ENCODE measurements at places on chromosomes 5 and 9.

GRCh38 chr9:126992427-126992826 is 77.8 kb downstream of the RALGPS1 start:
- DNase-seq = no peak

DNA sequence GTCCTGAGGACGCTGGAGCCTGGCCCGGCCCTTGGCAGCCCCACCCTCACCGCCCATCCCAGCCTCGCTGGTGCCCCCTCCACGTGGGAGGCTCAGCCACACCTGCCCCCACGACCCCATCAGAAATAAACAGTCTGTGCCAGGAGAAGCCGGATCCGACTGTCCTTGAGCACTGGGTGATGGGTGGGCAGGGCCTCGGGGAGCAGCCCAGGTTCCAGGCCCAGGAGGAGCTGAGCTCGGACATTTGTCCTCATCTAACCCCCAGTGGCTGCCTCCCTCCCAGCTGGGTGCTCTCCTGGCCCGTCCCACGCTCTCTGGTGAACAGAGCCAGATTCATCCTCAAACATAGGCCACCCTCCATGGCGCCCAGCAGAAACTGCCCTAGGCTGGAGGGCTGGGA is 4.6 kb upstream of the PTGDS start:
- DNase-seq = no peak

- no peak for DNase-seq
Measured at GRCh38 chr9:129319938-129320481, 141.9 kb upstream of the IER5L start.

GRCh38 chr5:136114414-136115125 is 18.1 kb upstream of the SMAD5 start:
- no peak for DNase-seq

- no peak for DNase-seq
Measured at GRCh38 chr5:78719504-78720219, 71.1 kb upstream of the LHFPL2 start.

GRCh38 chr9:132135456-132135855 is 26.4 kb upstream of the NTNG2 start:
- no peak for DNase-seq

DNA sequence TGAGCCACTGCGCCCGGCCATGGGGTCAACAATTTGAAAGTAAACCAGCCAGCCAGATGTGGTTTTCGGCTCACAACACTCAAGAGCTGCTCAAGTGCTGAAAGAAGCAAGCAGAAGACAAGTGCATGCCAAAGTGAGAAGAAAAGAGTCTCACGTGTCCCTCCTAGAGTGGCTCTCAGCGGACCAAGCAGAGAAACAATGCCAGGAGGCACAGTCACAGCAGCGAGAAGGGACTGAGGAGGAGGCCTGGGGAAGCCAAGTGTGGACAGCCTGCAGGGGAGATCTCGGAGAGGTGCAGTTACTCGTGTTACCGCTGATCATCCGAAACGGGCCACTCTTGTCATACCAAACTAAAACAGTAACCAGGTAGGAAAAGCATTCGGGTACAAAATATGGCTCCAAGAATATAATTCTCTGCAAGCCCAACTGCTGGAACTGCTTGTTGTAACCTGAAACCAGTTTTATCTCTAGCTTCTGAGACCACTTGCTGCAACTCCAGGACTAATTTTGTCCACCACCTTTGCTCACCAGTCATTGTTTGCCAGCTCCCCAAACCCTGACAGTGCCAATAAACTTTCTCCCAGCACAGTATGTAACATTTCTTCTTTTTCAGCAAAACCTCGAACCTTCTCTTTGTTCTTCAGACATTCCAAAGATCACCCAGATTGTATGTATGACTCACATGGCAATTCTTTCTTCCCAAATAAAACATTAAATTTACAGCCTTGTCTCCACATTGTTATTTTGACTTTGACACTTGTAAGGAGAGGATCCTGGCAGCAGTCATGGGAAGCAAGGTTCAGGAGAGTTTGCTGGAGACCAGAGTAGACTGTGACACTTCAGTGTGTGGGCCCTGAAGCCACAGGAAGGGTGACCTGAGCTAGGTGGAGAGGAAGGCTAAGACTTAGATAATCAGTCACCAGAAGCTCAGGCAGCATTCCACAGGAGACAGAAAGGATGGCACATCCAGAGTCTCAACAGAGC is 6.3 kb downstream of the SLC35D2 start:
- no peak for DNase-seq

GRCh38 chr5:10611290-10611689 is 47.4 kb downstream of the ANKRD33B start:
- no peak for DNase-seq

GRCh38 chr9:89410022-89410421 is 87.9 kb downstream of the SEMA4D start:
- DNase-seq = peak; percentile 64

GRCh38 chr5:170195961-170196360 is 36.8 kb upstream of the C5orf58 start:
- no peak for DNase-seq

GRCh38 chr9:117917873-117918272 is 213.7 kb downstream of the TLR4 start:
- no peak for DNase-seq

GRCh38 chr5:7856855-7857254 is 5.9 kb upstream of the CFAP90 start:
- peak; percentile 28 for DNase-seq

GRCh38 chr9:35042081-35042604 is 30.3 kb downstream of the VCP start:
- DNase-seq = no peak

GRCh38 chr5:158313733-158314464 is 455.0 kb upstream of the CLINT1 start:
- DNase-seq = no peak

- DNase-seq = no peak
Measured at GRCh38 chr5:75536147-75536546, 24.5 kb downstream of the POLK start.

DNA sequence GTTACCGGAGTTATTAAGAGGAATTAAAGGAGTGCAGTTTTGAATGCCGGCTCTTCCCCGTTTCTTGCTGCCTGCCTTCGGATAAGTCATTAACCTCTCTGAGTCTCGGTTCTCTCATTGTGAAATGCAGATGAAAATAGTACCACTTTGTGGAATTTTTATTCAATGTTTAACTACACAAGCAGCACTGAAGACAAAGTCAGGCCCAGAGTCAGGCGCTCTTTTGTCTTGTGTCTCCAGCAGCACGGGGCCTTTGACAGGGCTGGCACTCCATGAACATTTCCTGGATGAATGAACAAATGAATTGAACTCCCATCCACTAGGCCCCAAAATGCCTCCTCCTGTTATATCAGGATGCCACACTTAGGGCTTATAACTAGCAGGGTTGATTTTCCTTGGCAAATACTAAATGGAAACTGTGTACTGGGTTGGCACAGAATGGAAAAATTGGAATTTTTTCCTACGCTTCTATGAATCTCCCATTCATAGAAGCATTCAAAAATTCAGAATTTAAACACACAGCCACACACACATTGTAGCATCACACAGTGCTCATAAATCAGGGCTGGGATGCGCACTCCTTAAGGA is 332.8 kb downstream of the MLLT3 start:
- no peak for DNase-seq

DNA sequence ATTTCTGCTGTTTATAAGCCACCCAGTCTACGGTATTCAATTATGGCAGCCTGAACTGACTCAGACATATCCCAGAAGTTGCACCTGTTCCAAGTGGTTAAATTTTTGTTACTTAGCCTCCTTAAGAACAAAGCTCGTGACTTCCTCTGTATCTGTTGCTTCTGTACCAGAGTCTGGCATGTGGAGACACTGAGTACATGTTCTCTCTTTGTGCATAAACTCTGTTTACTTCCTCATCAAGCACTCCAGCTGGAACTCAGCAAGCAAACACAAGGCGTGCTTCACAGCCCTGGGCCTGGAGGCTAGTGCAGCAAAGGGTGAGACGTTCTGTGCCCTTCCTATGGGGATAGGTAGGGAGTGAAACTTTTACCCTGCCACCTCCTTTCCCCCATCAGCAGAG is 19.0 kb downstream of the C9orf152 start:
- DNase-seq = no peak

GRCh38 chr5:97134634-97135033 is 7.8 kb downstream of the LIX1 start:
- DNase-seq = no peak

DNA sequence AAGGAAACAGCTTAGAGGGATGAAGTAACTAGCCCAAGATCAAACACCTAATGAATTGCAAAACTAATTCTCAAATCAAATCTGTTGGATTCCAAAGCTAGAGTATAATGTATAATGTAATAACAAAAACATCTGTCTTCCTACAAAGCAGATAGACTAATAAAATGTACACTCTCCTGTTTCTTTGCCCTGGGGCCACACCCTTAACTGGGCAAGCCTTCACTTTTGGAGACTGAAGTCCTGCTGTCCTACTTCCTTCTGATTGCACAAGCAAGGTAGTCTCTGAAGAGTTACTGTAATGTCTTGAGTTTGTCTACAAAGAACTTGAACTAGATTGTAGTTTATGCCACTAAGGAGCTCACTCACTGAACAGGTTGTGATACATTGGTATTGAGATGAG is 2.5 kb downstream of the TTC1 start:
- no peak for DNase-seq

DNA sequence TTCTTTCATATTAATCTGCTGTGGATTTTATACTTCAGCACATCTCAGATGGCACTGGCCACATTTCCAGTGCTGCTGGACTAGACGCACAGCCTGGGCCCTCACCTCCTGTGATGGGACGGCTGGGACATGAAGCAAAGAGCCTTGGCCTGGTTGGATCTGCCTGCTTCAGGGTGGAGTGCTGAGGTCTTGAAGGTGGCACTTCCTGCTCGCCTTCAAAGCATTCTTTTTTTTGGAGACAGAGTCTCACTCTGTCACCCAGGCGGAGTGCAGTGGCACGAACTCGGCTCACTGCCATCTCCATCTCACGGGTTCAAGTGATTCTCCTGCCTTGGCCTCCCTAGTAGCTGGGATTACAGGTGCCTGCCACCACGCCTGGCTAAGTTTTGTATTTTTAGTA is 73.1 kb downstream of the RAPGEF1 start:
- DNase-seq = no peak

DNA sequence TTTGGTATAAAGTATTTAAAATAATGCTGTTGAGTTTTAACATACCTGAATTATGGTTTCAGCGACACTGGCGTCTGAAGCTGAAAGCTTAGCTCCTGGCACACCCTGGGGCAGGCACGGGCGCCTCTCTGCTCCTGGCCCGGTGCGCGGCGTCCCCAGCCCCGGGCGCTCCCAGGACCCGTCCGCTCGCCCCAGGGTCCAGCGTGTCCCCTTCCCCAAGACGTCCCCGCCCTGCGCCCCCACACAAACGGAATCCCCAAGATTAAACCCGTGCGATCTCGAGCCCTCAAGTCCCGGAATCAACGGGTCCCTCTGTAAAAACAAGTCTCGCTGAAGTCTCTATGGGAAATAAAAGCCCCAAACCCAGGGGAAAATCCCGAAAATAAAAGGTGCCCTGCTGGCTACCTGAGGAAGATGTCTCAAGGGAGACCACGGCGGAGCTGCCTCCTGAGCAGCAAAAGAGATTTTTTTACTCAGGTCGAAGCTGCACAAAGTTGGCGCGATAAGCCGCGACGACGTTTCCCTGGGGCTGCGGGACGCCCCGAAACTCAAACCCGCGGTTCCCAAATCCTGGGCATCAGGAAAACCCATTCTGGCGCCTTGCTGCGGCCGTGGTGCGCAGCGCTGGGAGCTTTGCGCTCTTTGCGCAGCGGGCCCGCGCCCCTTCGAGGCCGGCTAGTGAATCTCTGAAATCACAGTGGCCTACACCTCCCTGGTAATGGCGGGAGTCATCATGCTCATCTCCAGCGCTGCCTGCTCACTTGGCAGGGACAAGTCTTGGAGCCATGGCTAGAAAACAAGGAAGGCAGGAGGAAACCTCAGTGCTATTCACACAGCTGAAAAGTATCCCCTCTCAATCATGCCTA is 6.3 kb upstream of the IFNA8 start:
- DNase-seq = no peak

DNA sequence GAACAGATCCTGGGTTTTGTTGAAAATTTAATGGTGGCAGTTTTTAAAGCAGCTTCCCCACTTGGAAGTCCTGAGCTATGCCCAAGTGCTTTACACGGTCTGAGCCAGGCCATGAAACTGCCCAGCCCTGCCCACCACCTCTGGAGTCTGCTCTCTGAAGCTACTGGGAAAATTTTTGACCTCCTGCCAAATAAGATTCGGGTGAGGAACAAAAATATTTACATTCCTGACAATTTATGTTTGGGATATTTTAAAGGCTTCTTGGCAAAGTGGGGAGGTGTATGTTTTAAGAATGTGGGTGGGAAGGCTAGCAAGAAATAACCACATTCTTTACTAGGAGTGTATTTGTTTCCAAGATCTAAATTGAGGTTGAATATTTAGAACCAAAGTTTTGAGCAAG is 50.0 kb downstream of the HACD4 start:
- DNase-seq = no peak

- no peak for DNase-seq
Measured at GRCh38 chr5:115599502-115599901, 2.8 kb downstream of the TICAM2 start.

DNA sequence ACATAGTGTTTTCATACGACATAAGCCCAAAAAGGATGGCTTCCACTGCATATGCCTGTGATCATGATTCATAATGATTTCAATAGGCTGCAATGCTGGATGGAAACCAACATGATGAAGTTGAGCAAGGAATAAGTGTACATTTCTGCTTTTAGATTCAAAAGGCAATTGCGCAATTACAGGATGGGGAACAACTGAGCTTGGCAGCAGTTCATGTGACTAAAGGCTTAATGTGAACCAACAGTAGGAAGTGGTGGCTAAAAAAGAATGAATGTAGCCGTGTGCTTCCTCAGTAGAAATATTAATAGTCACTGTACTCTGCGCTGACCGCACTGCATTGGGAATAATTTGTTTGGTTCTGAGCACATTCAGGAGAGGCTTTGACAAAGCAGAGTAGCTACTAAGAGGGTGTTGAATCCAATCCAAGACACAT is 51.2 kb downstream of the SLC1A3 start:
- DNase-seq = no peak

DNA sequence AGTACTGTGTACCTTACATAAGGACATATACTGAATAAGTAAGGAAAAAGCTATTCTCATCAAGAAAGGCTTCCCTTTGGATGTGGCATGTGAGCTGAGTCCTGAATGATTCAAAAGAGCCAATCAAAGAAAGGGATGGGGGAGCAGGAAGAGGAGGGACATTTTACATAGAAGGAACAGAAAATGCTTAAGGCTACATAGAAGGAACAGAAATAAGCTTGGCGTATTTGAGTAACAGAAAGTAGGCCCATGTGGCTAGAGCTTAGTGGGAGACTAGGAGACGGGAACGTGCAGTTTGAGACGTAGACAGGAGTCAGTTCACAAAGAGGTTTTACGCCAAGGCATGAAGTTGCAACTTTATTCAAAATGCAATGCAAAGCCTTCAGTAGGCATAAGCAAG is 126.3 kb downstream of the CEMIP2 start:
- DNase-seq = no peak

GRCh38 chr9:91781906-91782305 is 168.1 kb downstream of the ROR2 start:
- DNase-seq = no peak
